ENCODE measurements at places on chromosomes 5 and 9.
A peak's percentile ranks its signal among the peaks of the same experiment; 100 is the strongest.

DNA sequence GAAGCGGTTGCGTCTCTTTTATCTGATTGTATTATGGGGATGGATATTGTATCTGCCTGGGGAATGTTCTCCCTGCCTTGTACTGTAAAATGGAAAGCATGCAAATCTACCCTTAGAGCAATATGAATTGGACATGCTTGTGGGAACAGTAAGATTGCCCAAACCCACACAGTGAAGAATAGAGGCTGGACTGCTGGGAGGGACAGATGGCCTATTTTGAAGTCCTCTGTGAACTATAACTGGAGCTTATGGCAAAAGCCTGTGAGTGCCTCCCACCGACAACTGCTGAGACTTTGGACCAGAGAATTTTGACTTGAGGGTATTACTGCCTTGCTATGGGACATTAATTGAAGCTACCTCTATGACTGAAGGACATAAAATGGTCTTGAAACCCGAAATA is 168.9 kb downstream of the ERCC6L2 start:
- DNase-seq: no peak

- DNase-seq: peak; percentile 25
Observed at GRCh38 chr5:83472508-83473345, 1.2 kb downstream of the VCAN start.

DNA sequence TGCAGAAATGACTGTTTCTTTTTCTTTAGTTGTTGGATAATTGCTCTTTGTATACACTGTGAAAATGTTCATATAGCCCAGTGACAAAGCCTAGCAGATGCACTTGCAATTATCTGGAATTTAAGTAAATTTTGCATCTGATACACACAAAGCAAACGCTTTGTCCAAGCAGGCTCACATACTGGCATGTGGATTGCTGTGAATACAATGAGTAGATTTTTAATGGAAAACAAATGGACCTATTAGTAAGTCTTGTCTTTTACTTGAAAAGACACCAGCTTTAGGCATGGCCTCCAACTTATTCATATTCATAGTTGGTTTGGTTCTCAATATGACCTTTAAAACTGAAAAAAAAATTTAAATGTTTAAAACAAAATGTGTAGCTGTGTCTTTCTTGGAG is 1299.8 kb upstream of the WWC1 start:
- no peak for DNase-seq

GRCh38 chr9:85715587-85715986 is 26.2 kb downstream of the AGTPBP1 start:
- DNase-seq: no peak

DNA sequence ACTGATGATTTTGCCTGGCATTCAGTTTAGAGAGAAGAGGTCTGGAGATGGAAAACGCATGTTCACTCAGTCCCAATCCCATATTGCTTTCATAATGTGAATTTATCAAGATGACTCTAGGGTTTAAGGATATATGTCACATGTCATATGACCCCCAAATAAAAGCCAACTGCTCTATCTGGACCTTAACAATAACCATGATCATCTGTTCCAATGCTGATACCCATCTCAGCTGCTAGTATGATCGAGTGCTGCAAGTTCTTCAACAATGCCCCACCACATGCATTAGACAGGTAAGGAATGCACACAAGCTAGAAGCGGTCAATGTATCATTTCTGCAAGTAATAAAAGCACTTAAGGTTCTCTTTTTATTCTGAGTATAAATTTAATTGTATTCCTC is 91.8 kb downstream of the OXCT1 start:
- DNase-seq: no peak

GRCh38 chr9:27495480-27496134 is 28.5 kb upstream of the IFNK start:
- DNase-seq: no peak

GRCh38 chr9:3856592-3856991 is 330.8 kb upstream of the RFX3 start:
- DNase-seq: no peak

- no peak for DNase-seq
Observed at GRCh38 chr5:52987711-52988331, 1.3 kb upstream of the ITGA2 start.

DNA sequence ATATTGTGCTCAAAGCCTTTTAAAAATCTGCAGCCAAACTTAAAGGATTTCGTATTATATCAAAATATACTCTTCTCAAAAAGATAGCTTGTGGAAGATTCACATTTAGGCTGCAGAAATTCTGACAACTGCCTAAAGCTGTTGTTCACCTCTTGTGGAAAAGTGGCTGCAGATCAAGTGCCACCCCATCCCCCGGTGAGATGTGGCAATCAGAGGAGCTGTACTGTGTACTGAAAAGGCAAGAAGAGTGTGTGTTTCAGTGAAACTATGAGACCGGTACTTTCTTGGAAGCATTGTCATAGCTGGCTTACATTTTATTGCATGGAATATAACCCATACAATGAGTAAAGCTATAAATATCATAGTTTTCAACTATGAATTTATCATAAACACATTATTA is 64.3 kb downstream of the CDH18 start:
- DNase-seq: no peak

DNA sequence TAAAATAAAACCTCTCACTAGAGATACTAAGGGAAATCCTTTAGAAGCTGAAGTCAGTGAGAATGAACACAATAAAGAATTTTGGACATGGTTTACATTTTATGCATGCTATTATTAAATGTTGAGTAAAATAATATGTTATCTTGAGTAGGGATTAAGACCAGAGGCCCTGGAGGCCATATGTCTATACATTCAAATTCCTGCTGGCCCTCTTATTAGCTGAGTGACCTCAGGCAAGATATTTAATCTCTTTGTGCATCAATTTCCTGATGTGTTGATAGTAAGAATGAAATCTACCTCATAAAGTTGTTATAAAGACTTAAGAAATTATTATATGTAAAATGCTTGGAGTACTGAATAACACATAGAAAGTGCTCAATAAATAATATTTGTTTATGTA is 281.1 kb upstream of the KLF4 start:
- DNase-seq: no peak

GRCh38 chr9:130110166-130110565 is 56.5 kb downstream of the GPR107 start:
- DNase-seq: no peak

DNA sequence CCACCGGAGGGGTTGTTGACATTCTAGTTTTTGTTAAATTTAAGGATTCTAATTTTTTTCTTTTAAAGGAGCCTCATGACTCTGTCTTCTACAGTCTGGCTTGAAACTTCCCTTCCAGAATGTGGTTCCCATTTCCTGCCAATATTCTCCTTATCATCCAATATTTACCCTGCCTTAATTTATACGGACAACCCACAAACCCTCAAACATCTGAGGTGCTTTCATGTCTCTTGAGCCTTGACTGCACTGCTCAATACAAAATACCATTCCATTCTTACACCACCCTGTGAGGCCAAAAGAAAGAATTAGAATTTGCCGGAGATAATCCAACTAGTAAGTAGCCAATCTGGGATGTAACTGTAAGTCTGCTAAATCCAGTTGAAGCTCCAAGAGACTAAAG is 346.5 kb downstream of the SPOCK1 start:
- no peak for DNase-seq

DNA sequence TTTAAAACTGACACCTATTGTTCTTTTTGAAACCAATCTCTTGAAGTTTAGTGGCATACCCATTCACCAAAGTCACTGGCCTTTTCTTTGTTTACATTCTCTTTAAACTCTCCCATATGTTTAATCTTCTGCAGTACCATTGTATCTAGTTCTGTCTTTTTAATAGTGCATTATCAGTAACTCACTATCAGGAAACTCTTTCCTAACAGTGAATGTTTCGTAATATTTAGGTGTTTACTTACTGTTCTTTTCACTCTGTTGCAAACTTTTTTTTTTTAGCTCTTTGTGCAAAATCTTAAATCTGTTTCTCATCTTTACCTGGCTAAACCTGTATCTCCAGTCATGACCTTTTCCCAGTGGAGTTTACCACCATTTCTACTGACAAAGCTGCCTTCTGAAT is 17.2 kb downstream of the SMAD5 start:
- no peak for DNase-seq

DNA sequence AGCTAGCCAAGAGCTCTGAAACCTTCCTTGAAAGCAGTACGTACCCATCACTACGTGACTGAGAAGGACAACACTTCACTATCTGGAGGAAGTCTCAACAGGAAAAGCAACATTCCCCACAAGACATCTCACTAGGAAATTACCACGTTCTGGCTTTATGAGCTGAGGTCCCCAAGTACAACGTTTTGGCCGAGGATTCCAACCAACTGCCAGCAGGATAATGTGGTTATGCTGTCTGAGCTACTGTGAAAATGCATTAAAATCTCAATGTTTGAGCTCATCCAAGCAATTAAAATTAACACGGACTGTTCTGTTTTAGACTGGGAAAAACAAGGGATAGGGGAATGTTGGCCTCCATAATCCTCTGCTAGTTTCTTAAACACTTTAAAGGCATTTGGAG is 16.4 kb downstream of the MED27 start:
- DNase-seq: no peak

- DNase-seq: no peak
Observed at GRCh38 chr5:126852091-126852571, 75.2 kb downstream of the LMNB1 start.

- DNase-seq: no peak
Observed at GRCh38 chr5:9716838-9717281, 86.7 kb upstream of the TAS2R1 start.

Data from stimulated activated naive CD8-positive, alpha-beta T cell treated with anti-CD3 and anti-CD28 coated beads, Interleukin-15, Interleukin-2, amounts not matched to agents 100 U/mL and 50 U/mL, for 24 hours (primary cell).